Hepatic stellate cell (primary cell): ENCODE measurements at places on chromosomes 5 and 9.

- peak; percentile 26 for DNase-seq
These were observed 365.7 kb downstream of the DEPDC1B start for GRCh38 chr5:60334281-60334713.

DNA sequence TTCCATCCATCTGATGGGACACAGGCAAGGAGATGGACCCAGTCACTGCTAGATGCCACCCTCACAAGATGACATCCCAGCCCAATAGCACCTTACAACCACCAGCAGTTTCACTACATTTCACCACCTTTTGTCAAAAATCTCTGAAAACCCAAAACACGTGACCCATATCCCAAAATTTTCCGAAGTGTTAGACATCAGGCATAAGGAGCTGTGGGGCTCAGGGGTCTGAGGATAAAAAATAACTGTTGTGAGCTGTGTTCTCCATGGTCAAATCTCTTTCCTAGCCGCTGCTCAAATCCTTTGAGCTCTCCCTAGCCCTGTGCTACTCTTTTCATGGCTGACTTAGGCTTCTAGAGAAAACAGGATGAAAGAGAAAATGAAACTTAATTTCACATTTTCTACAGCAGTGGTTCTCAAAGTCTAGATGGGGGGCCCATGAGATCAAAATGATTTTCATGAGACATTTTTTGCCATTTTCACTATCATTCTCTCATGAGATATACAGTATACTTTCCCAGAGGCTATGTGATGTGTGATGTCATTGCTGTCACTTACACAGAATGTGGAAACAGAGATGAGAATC lies 40.7 kb downstream of the TIMD4 start:
- no peak for DNase-seq

DNA sequence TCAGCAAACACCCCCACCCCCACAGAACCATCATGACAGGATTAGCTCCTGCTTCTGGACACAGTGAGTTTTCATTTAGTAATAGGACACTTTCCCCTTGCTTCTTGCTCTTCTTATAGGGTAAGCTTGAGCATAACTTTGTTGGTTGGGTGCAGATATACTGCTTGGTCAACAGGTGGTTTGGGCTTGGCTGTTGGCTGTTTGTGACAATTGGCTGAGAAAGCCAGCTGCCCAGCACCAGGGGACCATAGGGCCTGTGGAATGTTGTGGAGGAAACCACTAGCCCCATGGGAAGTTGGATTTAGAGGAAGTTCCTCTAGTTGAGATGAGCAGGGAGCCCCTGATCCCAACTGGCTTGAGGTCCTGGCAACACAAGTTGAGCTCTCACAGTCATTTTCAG lies 30.5 kb downstream of the PPP3R2 start:
- DNase-seq: no peak

GRCh38 chr9:99868845-99869244 lies 37.6 kb upstream of the STX17 start:
- DNase-seq: no peak

DNA sequence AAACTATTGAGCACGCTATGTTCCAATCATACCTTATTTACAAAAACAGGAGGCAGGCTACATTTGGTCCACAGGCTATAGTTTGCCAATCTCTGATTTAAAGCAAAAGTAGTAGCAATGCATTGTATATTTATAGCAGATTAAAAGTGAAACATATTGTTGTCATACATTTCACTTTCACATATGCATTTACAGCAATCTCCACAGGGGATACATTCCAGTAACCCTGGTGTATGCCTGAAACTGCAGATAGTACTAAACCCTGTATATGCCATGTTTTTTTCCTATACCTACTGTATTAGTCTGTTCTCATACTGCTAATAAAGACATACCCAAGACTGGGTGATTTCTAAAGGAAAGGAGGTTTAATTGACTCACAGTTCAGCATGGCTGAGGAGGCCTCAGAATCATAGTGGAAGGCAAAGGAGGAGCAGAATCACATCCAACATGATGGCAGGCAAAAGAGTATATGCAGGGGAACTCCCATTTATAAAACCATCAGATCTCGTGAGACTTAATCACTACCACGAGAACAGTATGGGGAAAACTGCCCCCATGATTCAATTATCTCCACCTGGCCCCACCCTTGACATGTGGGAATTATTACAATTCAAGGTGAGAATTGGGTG lies 5.9 kb upstream of the CSF1R start:
- DNase-seq: no peak

- DNase-seq: peak; percentile 93
These were observed 77.5 kb downstream of the RXRA start for GRCh38 chr9:134403682-134404301.

- DNase-seq: no peak
These were observed 10.6 kb downstream of the DDX46 start for GRCh38 chr5:134769206-134769605.

DNA sequence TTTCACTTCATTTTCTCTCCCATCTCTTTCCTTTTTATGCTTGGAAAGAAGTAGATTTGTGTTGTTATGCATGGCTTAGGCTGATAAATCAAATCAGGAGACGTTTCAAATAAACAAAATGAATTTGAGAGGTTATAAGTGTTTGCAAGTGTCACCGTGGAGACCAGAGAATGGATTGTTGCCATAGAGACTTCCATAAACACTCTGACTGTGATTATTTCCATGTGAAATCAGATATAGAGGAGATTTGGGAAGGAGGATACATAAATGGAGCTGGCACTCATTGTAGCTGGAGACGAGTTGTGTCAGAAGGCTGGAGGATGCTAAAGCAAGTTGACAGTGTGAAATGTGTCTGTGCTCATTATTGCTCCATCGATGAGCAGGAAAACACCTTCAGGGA lies 84.2 kb upstream of the PCSK1 start:
- DNase-seq: no peak

- no peak for DNase-seq
These were observed 19.5 kb upstream of the B4GALT1 start for GRCh38 chr9:33186457-33187168.

GRCh38 chr9:133897675-133898074 lies 94.4 kb downstream of the VAV2 start:
- no peak for DNase-seq

GRCh38 chr5:45508135-45508534 lies 188.0 kb downstream of the HCN1 start:
- DNase-seq: no peak

DNA sequence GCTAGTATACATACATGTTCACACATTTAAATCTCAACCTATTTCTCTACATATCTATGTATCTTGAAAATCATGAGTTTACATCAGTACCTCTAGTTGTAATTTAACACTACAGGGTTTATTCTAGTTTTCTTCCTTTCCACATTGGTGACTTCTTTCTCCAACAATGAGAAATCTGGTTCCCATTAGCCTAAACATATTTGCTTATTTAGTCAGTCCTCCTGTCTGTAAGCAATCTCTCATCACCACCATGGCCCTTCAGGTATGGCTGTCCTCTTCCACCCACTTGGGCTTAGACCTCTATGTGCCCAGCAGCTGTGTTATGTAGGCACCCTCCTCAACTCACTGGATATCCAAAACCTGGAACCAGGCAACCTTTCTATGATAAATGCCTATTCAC lies 8.0 kb upstream of the SPATA31D1 start:
- DNase-seq: no peak

GRCh38 chr5:124908581-124909451 lies 162.4 kb upstream of the ZNF608 start:
- no peak for DNase-seq

- no peak for DNase-seq
These were observed 194.0 kb downstream of the NFIB start for GRCh38 chr9:14119694-14120514.

GRCh38 chr9:136565086-136565714 lies 19.4 kb upstream of the NOTCH1 start:
- DNase-seq: no peak

DNA sequence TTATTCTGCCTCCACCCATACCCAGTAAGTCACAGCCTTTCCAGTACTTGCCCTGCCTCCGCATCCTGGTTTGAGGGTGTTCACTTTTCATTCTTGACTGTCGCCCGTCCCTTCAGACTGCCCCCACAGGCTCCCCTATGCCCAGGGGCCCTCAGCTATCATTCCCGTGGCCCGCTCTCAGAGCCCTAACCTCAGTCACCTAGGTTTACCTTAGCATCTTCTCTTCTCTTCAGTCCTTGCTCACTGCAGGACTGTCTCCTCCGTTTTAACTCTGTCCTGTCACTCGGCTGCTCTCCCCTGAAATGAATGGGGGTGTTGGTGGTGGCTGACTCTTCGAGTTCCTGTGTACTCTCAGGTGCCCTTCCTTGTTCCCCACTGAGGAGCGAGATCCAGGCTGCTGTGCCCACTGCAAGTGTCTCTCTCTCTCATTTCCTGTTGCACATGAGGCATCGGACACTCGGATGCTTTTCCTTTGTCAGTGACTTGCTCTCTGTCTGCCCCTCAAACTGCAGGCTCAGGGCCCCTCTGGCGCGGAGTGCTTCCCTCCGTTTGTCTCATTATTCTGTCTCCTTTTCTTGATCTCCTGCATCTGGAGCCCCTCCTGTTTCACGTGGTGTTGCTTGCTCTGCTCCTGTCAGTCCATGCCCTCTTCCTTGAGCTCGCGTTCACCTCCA lies 89.8 kb downstream of the CACNA1B start:
- no peak for DNase-seq

GRCh38 chr9:37301042-37301853 lies 121.2 kb upstream of the GRHPR start:
- DNase-seq: no peak

- DNase-seq: peak; percentile 50
These were observed 23.0 kb downstream of the FBLL1 start for GRCh38 chr5:168552146-168552545.

GRCh38 chr5:43304525-43304924 lies 8.7 kb downstream of the HMGCS1 start:
- DNase-seq: no peak

DNA sequence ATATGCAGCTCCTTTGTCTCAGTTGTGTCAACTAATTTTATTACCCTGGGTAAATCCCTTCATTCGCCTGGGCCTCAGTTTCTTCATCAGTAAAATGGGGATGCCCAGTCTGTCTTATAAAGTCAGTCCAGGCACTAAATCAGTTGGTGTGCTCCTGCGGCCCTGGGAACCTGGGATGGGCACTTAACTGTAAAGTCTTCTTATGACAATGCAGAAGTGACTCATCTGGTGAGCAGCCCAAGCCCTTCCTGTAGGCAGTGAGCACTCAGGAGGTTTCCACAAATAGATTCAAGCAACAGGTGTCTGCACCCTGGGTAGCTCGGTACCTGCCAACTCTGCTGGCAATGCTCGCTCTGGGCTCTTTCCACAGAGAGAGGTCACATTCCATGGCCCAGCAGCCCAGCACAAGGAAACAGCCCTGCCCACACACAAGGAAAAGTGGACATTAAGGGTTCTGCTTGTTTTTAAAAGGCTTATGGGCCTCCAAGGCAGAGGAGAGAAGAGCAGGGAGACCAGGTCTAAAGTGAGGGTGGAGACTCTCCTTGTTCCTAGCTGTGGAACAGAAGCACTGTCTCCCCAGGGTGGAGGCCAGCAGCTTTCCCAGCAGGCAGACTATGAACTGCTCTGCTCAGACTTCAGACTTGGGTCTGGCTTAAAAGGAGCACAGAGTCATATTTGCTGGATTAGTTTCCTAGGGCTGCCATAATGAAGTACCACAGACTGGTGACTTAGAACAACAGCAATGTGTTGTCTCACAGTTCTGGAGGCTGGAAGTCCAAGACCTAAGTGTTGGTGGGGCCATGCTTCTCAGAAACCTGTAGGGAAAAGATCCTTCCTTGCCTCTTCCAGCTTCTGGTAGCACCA lies 89.7 kb upstream of the ADRA1B start:
- DNase-seq: peak; percentile 29

DNA sequence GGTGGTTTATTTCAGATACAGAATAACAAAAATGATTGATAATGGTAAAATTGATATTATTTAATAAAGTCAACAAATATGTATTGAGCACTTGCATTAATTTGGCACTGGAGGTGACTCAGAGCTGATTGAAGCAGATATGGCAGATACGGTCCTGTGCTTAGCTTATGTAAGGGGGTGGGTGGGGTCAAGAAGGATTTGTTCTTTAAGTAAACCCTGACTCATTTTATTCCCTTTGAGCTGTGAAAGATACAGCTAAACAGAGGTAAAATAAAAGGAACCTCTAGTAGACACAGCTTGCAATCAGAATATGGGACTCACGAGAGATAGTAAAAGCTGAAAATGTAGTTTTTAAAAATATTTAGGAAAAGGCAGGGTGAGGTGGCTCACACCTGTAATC lies 201.3 kb upstream of the CLINT1 start:
- no peak for DNase-seq

GRCh38 chr9:112520656-112521055 lies 34.0 kb downstream of the KIAA1958 start:
- DNase-seq: no peak

DNA sequence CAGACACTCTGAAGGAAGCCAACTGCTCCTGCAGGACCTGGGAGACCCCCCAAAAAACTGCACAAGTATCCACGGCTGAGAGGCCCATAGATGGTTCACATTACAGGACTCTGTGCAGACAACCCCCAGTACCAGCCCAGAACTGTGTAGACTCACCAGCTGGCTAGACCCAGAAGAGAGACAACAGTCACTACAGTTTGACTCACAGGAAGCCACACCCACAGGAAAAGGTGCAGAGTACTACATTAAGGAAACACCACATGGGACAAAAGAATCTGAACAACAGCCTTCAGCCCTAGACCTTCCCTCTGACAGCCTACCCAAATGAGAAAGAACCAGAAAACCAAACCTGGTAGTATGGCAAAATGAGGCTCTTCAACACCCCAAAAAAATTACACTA lies 281.2 kb upstream of the RGMB start:
- no peak for DNase-seq

GRCh38 chr9:84485539-84485938 lies 145.0 kb upstream of the SLC28A3 start:
- DNase-seq: no peak

- DNase-seq: no peak
These were observed 11.3 kb downstream of the OXCT1 start for GRCh38 chr5:41858890-41859289.

DNA sequence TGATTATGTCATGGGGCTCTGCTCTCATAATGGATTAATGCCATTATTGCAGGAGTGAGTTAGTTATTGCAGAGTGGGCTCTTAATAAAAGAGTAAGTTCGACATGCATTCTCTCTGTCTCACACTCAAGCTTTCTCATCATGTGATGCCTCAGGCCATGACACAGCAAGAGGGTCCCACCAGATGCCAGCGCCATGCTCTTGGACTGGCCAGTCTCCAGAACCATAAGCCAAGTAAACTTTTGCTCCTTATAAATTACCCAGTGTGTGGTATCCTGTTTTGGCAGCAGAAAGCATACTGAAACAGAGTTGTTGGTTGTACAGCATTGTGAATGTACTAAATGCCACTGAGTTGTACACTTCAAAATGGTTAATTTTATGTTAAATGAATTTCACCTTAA lies 138.1 kb downstream of the MYO10 start:
- DNase-seq: no peak

- no peak for DNase-seq
These were observed 112.4 kb downstream of the FSTL4 start for GRCh38 chr5:133499895-133500294.
